ENCODE measurements at places on chromosomes 6 and 20.

GRCh38 chr6:84618046-84618752 lies 146.2 kb downstream of the TBX18 start:
- DNase-seq = no peak

DNA sequence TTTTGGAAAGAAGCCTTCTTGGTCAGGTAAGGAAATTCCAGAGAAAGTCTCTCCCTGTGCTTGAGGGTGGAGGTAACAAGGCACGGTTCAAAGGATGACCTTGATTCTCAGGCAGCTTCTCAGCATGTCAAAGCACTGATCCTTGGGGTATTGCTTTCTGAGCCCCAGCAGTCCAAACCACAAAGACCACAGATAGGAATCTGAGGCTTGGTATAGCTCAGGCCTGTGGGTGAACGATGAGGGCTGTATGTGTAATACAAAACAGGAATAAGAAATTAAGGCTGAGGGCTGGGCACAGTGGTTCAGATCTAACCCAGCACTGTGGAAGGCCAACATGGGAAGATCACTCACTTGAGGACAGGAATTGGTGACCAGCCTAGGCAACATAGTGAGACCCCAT lies 70.2 kb upstream of the SLC22A1 start:
- peak; percentile 10 for DNase-seq

GRCh38 chr6:78947962-78948361 lies 80.6 kb downstream of the IRAK1BP1 start:
- no peak for DNase-seq

- DNase-seq = no peak
Measured at GRCh38 chr20:46305331-46305972, 2.8 kb downstream of the CDH22 start.

- no peak for DNase-seq
Measured at GRCh38 chr6:128964233-128964755, 81.4 kb downstream of the LAMA2 start.

DNA sequence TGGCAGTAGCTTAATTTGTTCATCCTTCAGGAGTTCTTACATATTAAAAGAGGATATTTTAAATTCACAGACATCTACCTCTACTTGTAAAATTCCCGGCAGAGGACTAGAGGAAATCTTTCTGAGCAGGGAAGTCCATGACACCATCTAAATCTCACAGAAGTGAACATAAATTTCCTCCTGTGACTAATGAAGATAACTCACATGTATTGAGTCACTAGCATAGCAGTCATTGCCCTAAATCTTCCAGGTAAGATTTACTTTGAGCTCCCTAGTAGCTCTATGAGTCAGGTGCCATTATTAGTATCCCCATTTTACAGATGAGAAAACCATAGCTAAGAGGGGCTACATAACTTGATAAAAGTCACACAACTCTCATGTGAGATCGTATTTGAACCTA lies 1058.6 kb upstream of the FLRT3 start:
- DNase-seq = no peak

GRCh38 chr6:36499918-36500317 lies 47.4 kb downstream of the STK38 start:
- no peak for DNase-seq

DNA sequence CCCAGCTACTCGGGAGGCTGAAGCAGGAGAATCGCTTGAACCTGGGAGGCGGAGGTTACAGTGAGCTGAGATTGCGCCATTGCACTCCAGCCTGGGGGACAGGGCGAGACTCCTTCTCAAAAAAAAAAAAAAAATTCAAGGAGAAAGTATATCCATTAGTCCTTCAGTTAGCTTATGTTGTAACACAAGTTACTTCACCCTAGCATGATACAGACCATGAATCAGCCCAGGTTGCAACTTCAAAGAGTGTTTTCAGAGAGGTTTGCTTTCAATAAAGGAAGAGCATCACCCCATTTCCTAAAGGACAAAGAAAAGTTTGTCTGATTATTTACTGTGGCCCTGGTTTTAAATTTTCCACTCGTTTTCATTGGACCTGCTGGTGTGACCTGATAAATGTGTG lies 73.0 kb downstream of the SERAC1 start:
- no peak for DNase-seq

DNA sequence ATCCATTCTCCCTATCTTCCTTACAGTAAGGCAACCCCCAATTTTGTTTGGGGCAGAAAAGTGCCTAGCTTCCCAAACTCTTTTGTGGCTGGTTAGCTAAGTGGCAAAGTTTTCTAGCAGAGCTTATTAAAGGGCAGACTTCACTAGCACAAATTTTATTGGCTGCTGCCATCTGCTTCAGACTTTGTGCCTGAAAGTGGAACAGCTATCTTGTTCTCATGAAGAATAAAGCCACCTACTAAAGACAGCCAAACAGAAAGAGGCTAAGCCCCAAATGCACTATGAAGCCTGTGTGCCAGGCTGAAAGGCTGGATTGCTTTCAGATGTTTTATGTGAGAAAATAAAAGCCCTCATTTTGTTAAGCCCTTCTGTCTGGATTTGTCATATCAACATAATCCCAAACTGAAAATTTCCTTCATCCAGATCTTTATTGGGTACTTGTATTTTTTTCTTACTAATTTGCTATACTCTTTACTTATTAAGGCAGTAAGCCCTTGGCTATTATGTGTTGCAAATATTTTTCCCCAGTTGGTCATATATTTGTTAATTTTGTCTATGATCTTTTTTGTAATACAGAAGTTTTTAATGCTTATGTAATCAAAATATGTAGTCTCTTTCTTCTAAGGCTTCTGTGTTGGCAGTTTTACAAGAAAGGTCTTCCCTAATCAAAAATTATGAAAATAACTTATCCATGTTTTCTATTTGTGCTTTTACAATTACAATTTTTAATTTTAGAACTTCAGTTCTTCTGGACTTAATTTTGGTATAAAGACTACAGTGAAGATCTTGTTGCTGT lies 191.1 kb downstream of the TASP1 start:
- no peak for DNase-seq

DNA sequence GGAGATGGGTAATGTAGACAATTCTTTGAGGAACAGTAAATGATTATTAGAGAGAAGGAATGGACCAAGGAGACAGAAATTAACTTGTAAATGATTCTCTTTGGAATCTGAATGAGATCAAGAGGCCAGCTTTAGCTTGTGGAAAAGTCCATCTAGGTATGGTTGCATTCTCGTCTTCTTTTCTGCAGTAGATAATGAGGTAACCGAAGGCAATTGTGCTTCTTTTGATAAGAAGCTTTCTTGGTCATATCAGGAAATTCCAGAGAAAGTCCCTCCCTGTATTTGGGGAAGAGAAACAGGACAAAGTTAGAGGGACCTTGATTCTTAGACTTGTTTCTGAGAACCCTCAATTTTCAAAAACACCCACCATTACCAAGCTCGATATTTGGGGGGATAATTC lies 109.1 kb upstream of the PRSS16 start:
- peak; percentile 81 for DNase-seq

GRCh38 chr6:52808660-52809059 lies 5.0 kb upstream of the GSTA1 start:
- DNase-seq = no peak

DNA sequence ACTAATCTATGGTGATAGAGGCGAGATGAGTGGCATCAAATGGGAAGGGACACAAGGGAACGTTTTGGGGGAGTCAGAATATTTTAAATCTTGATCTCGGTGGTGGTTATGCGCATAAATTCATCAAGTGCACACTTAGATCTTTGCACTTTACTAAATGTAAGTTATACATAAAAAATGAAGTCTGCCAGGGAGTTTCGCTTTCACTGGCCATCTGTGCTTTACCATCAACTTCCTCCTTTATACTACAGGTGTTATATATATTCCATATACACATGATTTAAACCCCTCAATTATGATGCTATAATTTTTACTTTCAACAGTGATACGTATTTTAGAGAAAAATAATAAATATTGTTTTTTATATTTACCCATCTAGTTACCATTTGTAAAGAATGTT lies 97.6 kb upstream of the AKIRIN2 start:
- DNase-seq = no peak

- no peak for DNase-seq
Measured at GRCh38 chr6:148457137-148457842, 114.7 kb downstream of the SASH1 start.

DNA sequence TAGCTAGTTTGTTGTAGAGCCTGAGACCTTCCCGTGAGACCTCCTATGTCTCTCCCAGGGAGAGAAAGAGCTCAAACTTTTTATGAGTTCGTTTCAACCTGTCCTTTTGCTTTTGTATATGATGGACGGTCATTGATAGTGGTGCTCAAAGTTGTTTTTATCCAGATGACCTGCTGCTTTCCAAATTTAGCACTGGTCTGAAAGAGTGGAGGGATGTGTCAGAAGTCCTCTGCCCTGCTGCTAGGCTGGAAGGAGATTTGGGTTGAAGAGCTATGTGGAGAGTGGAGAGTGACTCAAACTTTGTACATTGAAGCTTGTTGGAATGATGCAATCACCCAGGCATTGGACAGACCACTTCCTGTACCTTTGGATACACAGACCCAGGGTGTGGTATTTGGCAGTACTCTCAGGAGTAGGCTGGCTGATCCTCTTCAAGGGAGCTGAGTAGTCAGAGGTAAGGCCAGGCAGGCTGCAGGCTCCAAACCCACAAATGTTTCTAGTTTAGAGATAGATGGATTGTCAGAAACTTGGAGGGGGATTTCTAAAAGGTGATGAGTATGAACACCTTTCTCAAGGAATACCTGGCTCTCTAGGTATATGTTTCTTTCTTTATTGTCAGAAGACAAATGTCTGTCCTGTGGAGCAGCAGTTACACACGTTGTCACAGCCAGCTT lies 49.4 kb upstream of the RREB1 start:
- peak; percentile 82 for DNase-seq

DNA sequence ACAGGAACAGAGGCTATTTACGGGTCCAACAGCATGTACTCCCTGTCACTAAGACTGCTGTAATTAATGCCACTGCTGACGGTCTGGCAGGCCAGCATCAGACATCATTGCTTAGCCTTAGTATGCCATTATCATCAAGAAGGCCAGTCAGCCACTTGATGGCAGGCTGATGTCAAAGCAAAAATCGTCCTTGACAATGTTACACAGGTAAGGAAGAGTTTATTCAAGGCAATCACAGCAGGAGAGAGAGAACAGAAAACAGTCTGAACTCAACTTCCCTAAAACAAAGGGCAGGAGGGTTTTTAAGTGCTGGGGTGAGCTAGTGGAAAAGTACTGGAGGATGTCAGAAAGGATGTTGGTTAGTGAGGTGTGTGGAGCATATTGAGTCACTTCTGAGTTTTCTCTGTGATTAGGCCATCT lies 25.1 kb downstream of the FKBP1C start:
- no peak for DNase-seq

DNA sequence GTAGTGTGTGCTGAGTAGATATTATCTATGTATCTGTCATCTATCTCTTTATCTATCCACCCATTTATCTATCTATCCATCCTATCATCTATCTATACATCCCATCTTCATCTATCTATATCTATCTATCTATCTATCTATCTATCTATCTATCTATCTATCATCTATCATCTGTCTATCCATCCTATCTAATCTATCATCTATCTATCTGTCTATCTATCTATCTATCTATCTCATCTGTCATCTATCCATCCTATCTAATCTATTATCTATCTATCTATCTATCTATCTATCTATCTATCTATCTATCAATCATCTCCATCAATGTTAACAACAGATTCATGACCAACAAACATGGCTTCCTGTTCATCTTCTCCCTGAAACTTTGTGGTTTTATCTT lies 90.5 kb upstream of the SLC24A3 start:
- DNase-seq = no peak

- no peak for DNase-seq
Measured at GRCh38 chr6:48641544-48641943, 530.5 kb upstream of the PTCHD4 start.

GRCh38 chr20:32792731-32793458 lies 26.9 kb upstream of the MAPRE1 start:
- DNase-seq = no peak

DNA sequence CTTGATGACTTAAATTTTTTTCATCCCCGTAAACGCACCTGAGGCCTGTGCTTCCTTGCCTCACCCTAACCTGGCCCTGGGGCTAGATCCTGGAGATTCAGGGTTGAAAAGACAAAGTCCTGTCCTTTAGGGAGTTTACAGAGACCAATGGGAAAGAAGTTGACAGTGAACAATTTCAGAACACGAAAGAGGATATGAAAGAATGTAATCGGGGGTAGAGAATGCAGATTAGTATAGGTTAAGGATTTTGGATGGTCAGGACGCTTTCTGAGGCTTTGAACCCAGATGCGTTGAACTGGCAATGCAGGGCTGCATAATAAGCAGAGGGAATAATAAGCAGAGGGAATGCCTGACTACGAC lies 1.7 kb upstream of the FBXO5 start:
- no peak for DNase-seq

DNA sequence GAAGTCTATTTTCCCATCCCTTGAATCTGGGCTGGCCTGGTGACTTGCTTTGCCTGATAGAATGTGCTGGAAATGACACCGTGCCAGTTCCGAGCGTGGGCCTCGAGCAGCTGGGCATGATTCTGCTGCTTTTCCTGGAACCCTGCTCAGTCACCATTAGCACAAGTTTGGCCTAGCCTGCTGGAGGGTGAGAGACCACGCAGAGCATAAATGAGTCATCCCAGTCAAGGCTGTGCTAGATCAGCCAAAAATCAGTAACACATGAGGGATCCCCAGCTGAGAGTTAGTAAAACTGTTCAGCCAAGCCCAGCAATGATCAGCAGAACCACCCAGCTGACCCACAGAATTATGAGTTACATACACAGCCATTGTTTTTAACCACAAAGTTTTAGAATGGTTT lies 74.8 kb upstream of the TOP1 start:
- DNase-seq = no peak

- no peak for DNase-seq
Measured at GRCh38 chr20:17641520-17641964, 40.5 kb downstream of the RRBP1 start.

DNA sequence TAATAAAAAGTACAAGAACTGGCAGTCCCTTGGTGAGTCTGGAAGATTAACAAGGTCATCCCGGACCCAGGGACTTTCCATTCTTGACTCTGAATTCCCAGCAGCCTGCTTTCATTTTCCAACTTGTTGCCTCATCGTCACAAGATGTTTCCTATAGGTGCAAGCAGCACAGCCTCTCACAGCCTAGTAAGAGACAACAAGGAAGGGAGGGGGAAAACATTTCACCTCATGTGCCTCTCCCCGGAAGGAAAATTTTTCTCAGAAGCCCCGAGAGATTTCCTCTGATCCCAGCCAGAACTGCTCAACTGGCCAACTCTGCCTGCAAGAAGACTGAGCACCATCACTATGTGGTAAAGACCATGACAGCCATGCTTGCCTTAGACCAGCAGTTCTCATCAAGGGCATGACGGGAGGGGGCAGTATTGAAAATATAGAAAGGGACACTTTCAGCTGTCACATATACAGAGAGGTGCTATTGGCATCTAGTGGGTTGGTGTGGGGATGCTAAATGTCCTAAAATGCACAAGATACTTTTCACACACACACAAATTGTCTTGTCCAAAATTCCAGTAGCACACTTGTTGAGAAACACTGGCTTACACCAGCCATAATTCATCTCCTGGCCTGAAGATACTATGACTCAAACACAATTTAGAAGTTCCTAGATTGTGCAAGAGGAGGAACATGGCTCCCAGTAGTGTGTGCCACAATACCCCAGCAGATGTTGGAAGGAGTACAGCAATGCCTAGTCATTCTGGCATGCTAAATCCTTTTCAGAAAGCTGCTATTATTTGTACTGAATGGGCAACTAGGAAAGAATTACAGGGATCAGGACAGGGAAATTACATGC lies 10.8 kb upstream of the WTAP start:
- no peak for DNase-seq

GRCh38 chr20:59451641-59452040 lies 151.2 kb downstream of the EDN3 start:
- DNase-seq = no peak

- peak; percentile 24 for DNase-seq
Measured at GRCh38 chr6:2962636-2963035, 8.7 kb downstream of the SERPINB6 start.
